Non-pigmented ciliary epithelial cell (primary cell): ENCODE measurements at places on chromosomes 11 and 22.

DNA sequence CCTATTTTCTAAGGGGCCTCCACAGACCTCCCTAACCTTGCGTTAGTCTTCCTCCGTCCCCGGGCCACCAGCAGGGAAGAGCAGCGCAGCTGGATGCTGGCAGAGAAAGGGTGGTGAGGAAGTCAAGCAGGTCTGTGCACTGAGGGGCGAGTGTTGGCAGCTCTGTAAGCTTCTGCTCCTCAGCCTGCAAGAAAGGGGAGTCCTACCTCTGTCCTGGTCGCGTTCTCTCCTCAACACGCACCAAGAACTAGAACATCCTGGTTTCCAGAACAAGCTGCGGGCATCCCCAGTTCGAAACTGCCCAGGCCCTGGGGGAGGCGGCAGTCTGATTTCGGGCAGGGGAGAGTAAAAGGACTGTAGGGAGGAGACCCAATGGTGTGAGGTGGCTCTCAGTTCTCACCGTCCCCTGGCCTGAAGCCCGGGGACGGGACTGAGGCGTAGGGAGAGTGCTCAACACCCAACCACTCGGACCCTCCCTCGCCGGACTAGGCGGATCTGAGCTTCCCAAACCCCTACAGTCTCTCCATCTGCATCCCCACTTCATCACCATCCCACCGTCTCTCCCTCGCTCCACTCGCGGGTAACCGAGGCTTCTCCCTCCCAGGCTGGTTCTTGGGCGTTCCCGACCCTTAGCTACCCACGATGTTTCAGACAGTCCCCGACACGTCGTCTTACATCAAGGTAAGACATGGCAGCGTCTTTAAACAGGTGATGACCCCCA is 7.7 kb upstream of the FLI1 start:
- DNase-seq: no peak

GRCh38 chr11:47216121-47216798 is 1.5 kb downstream of the DDB2 start:
- peak; percentile 34 for DNase-seq

DNA sequence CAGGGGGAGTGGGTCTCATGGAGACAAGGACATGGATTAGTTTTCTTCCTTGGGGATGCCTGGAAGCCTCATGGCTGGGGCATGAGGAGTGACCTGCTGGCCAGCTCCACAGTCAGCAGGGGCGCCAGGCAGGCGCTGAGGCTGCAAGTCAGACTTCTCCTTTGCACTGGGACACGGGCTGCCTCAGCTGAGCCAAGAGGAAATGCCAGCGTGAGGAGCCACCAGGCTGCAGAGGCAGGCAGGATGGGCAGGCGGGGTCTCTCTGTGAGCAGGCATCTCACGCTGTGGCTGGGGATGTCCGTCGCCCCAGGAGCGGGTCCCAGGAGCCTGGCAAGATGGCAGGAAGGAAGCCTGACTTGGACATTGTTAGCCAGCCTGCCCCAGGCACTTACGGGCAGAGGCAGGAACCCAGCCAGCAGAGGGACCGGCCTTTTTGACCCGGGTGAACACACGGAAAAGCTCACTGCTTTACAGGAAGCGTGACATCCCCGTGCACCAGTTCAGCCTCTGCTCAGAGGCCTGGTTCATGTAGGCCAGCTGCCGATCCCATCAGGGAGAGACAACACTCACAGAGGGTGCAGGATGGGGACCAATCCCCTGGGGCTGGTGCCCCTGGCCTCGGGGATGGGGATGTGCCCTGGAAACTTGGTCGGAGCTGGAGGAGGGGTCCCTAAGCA is 10.2 kb downstream of the GNB1L start:
- no peak for DNase-seq

GRCh38 chr11:112961751-112962578 is 745 bp downstream of the NCAM1 start:
- DNase-seq: no peak

DNA sequence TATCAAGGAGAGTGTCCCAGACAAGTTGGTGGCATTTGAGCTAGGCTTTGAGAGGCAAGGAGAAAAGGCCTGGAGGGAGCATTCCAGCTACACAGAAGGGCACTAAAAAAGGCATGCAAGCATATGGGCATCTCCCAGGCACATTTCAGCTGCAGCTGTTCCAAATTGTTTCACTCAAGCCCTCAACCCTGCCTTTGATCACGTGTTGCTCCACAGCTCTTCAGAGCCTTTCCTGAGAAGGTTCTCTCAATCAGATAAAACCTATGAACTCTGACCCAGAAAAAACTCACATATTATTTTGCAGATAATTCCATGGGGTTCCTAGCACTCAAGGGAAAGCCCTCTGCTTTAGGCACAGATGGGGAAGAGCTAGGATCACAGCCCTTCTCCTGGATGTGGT is 24.4 kb upstream of the HSPA8 start:
- no peak for DNase-seq

GRCh38 chr11:8201644-8202365 is 33.0 kb upstream of the RIC3 start:
- DNase-seq: no peak

- no peak for DNase-seq
Measured at GRCh38 chr11:115317277-115318185, 186.7 kb downstream of the CADM1 start.

GRCh38 chr11:21965221-21965620 is 227.7 kb upstream of the ANO5 start:
- DNase-seq: no peak

GRCh38 chr22:45090497-45090910 is 73.2 kb upstream of the NUP50 start:
- DNase-seq: no peak

DNA sequence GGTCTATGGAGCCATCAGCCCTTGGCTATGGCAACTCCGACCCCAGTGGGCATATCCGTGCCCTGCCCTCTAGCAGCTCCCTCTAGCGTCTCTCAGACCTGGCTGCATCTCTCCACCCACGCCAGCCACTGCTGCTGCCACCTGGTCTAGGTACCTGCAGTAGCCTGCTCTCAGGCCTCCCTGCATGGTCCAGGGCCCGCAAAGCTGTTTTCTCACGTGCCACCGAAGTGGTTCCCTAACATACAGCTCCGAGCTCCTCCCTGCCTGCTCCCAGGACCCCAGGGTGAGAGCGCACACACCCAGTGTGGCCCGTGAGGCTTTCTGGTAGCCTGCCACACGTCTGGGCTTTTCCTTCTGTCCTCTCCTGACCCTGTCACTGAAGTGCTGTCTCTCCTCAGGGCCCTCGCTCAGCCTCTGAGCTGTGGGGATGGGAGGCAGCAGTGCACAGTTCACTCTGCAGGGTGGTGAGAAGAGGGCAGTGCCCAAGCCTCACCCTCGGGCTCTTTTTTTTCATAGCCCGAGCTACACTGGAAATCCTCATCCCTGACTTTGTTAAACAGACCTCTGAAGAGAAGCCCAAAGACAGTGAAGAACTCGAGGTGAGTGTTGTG is 14.3 kb downstream of the DGCR8 start:
- no peak for DNase-seq

DNA sequence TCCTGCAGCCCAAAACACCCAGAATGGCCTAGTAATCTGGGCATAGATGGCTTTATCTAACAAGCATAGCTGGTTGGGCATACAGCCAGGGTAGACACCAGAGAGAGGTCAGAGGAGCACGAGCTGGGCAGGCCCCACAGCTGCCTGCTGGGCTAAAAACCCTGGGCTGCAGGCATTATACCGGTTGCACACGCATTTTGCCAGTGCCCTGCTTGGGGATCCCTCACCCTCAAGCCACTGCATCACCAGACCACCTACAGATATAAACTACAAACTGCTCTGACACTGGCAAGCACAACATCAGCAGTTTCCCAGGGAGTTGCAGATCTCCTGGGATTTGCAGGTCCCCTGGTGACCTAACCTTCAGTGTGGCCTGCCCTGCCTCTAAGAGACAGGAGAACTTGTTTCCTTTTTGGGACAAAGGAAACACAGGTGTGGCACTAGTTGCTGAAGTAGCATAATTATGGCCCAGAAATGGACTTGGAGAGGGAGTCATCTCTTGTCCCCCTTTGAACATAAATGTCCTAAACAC is 79.1 kb upstream of the SC5D start:
- DNase-seq: no peak

GRCh38 chr22:22111267-22111751 is 128.7 kb upstream of the TOP3B start:
- peak; percentile 71 for DNase-seq

GRCh38 chr11:33027233-33027632 is 11.6 kb downstream of the DEPDC7 start:
- no peak for DNase-seq

DNA sequence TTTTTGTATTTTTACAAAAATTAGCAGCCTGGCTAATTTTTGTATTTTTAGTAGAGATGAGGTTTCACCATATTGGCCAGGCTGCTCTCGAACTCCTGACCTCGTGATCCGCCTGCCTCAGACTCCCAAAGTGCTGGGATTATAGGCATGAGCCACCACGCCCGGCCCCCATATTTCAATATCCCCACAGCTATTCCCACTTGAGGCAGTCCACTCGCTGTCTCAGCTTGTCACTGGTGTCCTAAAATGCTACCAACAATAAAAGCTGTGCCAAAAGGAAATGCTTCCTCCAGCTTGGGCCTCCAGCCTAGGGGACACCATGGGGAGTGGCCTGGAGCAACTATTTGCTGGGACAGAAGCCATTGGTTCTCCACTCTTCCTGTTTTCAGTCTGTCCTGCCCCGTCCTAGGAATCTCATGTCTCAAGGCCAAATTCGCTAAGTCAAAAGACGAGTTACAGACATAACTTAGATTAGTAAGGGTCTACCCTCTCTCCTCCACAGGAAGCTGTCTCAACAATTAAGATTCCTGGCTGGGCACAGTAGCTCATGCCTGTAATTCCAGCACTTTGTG is 7.3 kb upstream of the SPINDOC start:
- DNase-seq: no peak

DNA sequence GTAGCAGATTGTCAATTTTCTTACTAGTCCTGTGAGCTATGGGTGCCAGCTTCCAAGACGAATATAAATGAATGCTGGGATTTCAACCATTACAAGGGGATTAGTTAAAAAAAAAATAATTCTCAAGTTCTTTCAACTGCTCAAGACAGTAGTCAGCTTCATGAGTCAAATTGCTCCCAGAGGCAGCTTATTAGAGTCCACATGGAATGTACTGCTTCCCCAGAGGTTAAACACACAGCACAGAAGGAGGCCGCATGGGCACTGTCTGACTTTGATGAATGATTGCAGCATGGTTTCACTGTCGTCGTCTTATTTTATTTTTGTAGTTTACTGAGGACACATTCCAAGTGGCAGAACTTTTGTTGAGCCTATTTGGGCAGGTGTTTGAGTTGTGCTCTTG is 563.2 kb downstream of the TMEM135 start:
- DNase-seq: no peak

- no peak for DNase-seq
Measured at GRCh38 chr11:130782361-130783222, 133.7 kb downstream of the SNX19 start.

DNA sequence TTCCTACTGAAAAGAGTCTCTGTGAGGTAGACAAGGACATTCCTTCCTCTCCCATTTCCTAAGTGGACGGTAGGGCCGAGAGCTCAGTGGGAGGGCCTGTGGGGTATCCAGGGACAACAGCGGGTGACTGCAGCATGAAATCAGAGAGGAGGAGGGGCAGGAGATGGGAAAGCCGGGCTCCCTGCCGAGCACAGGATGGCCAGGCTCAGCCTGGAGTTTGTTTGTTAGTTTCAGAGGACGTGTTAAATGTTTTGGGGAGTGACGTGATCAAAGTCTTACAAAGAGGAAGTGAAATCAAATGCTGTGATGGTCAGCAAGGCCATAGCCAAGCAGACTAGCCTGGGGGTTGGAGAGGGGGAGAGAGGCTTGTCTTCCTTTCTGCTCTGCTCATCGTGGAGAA is 152.7 kb downstream of the ADAMTS15 start:
- DNase-seq: no peak
